ENCODE measurements at places on chromosomes 7 and 10.

DNA sequence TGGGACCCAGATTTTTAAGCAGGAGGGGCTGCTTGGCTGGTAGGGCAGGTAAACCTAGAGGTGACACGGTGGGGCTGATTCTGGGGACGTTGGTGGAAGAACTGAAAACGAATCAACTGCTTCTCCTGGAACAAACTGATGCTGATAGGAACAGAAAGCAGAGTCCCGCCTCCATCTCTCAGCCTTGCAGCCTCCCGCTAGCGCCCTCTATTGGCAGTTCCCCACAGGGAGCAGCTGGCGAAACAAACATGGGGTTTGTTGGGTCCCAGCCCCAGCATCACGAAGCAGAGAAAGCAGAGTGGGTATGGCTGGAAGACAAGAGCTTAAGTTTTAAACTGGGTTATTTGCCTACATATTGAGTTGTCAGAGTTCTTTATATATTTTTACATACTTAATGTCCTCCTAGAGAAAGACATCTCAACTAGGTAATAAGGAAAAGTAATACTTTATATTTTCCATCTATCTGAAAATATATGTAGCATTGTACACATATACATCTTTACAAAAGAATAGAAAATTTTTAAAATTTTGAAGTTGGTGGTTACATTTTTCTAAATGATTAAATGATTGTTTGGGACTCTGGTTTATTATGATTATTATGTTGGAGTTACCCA, 42.3 kb upstream of the FOXI2 start:
- no peak for DNase-seq

GRCh38 chr7:72467237-72467636, 55.1 kb upstream of the CALN1 start:
- no peak for DNase-seq

GRCh38 chr10:103620352-103620740, 126.8 kb downstream of the NEURL1 start:
- DNase-seq = no peak

- DNase-seq = no peak
Measured at GRCh38 chr10:109743574-109743973, 179.7 kb downstream of the XPNPEP1 start.

GRCh38 chr10:86699991-86700840, 31.9 kb downstream of the LDB3 start:
- no peak for DNase-seq

DNA sequence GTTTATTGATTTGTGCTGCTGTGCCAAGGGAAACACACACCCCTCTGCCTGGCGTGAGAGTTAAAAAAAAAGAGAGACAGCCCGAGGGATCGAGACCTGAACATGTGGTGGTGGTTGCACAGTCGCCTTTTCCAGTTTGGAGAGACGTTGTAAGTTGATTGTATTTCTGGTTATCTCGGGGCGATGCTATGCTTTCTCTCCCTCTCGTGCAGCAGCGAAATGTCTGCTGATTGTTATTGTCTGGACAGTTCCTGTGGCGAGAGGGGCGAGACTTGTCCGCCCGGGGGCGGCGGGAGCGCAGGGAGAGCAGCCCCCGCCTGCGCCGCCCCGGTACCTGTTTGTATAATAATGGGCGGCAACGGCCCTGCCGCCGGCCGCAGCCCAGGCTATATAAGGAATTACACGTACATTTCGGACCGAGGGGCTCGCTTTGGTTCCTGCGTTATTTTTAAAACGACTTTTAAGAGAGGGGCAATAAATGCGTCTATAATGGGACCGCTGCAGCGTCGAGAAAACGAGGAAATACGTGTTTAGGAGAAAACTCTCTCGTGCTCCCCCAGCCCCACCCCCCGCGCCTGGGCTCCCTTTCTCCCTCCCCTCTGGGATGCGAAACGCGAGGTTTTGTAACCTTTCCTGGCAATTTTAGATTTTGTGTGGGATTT, 1.7 kb downstream of the ZEB1 start:
- DNase-seq = peak; percentile 23

- DNase-seq = no peak
Measured at GRCh38 chr7:77443042-77443441, 26.9 kb upstream of the GSAP start.

DNA sequence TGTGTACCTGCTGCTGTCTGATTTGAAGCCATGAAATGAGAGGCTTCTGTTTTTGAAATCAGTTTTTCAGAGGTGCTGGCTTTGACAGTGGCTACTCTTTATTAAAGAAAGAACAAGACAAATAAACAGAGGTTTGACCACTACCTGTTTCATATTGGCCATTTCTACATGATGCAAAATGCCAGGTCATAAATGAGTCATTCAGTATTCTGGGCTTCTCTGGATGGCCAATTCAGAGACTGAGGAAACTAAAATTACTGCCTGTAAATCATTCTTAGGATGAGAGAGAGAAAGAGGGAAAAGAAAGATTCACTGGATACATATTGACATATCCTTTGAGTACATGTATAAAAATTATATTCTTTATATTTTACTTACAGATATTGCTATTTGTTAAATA, 303.3 kb upstream of the ETV1 start:
- no peak for DNase-seq

DNA sequence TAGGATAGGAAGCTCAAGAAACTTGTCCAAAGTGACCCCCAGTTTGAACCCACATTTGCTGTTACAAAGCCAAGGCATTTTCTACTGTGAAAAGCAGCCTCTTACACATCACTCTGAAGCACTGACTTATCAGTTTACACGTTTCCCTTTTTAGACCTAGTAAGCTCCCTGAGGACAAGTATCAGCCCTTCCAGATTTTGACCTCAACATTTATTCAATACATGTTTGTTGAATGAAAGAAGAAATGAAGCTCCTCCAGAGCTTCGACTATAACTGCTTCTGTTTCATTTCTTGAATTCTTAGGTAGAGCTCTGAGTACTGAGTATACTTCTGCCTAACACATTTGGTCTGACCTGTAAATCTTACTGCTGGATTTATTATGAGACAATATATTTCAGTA, 2.7 kb downstream of the WASL start:
- no peak for DNase-seq

DNA sequence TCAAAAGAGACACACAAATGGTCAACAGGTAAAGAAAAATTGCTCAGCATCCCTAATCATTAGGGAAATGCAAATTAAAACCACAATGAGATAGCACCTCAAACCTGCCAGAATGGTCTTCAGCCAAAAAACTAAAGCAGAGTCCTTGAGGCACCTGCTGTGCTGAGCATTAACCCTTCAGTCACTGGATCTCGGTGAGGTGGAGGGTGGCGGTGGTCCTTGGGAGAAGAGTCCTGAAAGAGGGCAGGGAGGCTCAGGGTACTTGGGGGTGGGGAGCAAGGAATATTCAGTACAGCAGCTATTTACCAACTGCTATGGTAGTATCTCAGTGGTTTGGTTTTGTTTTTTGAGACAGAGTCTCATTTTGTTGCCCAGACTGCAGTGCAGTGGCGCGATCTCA, 7.1 kb downstream of the KIAA1549 start:
- no peak for DNase-seq

GRCh38 chr7:13829914-13830900, 159.3 kb downstream of the ETV1 start:
- no peak for DNase-seq

DNA sequence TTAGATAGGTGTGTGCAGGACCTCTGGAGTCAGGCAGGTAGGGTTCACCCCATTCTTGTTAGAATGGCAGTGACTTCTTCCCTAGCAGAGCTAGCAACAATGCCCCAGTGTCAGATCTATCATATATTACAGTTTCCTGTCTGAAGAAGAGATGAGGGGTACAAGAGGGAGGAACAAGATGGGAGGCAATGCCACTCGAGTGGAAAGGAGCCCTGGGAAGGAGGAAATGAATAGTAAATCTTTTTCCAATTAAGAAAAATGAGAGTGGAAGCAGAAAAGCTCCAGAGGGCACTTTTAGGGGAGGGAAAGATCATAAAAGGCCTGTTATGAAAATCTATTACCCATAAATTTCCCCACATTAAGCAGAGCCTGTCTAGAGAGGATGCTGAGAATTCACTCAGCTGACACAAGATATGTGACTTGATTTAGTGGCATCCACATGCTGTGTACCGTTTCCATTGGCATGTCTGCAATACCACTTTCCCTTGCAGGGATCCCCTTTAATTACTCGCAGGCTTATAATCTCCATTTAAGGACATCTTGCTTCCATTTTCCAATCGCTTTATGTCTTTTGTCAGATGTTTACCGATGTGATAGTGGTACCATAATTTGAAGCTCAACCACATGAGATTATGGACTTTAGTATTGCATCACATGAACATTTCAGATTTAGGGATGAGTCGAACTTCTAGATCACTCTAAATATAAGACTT, 70.0 kb upstream of the AGBL3 start:
- no peak for DNase-seq

DNA sequence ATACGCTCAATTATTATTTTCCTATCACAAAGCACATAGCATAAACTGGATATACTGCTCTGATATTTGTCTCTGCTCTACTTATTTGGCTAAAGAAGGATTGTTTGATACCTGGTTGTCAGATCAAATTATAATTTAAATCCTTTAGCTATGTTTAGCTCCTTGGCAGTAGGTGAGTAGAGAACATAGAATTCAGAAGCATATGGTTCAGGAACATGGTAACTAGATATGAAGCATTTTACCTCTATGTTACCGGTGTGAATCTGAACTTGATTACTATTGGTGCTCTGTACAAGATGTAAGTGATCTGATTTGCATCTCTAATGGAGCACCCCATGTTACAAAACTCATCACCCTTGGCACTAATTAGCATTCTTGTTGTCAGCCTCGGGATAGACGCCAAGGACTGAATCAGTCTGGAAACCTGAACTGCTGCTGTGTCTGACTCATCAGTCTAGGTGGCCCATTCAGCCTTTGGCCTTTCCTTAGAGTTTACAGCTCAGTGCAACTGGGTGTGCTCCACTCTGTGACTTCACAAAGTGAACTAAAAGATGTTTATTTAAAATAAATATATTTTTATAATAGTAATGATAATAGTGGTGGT, 12.3 kb upstream of the MYPN start:
- DNase-seq = no peak

Data from DMS79 treated with DMSO at 0.1 percent for 48 hours (cell line).